ENCODE measurements at places on chromosomes 1 and 21.

DNA sequence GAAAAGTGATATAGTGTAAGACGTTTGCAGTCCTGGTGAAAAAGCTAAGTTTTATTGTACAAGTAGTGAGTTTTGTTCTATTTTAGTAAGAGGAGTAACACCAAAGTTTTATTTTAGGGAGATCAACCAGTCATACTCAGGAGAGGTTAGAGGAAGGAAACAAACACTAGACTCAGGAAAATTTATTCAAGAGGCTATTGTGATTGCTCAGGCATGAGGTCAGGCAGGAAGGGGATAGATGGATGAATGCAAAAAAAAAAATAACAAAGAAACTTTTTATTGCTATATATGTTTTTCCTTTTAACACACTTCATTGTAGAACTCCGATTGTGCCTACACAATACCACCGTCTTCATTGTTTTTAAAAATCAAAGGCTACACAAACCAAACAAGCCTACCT is 189.0 kb downstream of the LYPLAL1 start:
- DNase-seq: no peak

DNA sequence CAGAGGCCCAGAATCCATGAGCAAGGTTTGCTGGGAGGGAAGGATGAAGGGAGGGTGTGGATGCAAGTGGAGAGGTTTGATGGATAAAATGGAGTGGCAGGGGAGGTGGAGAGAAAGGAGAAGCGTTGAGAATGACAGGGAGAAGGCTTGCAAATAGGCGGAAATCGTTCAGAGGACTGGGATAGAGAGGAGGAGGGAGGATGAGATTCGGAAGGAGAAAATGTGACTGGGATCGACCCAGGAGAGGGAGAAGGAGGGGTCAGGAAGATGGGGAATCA is 376 bp downstream of the AVPR1B start:
- no peak for DNase-seq

GRCh38 chr1:50048791-50049190 is 25.0 kb upstream of the AGBL4 start:
- DNase-seq: no peak

GRCh38 chr1:210031473-210031872 is 93.5 kb downstream of the SYT14 start:
- no peak for DNase-seq

DNA sequence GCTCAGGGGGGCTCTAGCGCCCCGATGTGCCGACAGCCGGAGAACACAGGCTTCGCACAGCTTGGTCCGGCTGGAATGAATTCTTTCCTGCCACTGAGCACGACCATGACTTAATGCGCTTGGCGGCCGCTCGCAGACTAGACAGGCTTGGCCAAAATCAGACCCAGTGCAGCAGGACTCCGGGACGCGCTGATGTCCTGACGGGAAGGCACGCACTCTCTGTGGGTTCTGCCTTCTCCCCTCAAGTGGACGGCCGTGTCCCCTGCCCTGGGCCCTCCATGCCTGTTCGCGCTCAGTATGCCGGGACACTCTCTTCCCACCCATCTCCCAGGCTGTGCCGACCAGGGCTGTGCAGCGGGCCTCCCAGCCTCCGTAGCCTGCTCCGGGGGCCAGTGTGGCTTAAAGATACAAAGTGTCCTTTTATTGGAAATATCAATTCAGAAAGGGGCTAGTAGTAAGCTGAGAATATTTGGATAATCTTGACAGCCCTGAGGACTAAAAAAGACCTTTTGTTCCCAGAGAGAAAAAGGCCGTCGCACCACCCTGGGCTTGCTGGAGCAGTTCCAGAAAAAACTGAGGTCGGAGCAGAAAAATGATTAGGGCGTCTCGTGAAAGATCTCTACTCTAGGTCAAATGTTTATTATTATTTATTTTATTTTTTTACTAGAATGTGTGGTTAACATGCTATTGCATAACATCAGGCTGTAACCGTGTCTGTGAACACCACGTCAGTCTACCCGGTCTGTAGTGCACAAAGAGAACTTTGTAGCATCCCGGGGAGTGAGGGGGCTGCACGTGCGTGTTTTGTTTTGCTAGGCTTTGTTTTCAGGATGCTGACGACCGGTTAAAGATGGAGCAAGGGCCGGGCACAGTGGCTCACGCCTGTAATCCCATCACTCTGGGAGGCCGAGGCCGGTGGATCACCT is 88.1 kb upstream of the ARHGEF16 start:
- DNase-seq: no peak

GRCh38 chr1:22241250-22241649 is 98.4 kb upstream of the WNT4 start:
- DNase-seq: no peak

DNA sequence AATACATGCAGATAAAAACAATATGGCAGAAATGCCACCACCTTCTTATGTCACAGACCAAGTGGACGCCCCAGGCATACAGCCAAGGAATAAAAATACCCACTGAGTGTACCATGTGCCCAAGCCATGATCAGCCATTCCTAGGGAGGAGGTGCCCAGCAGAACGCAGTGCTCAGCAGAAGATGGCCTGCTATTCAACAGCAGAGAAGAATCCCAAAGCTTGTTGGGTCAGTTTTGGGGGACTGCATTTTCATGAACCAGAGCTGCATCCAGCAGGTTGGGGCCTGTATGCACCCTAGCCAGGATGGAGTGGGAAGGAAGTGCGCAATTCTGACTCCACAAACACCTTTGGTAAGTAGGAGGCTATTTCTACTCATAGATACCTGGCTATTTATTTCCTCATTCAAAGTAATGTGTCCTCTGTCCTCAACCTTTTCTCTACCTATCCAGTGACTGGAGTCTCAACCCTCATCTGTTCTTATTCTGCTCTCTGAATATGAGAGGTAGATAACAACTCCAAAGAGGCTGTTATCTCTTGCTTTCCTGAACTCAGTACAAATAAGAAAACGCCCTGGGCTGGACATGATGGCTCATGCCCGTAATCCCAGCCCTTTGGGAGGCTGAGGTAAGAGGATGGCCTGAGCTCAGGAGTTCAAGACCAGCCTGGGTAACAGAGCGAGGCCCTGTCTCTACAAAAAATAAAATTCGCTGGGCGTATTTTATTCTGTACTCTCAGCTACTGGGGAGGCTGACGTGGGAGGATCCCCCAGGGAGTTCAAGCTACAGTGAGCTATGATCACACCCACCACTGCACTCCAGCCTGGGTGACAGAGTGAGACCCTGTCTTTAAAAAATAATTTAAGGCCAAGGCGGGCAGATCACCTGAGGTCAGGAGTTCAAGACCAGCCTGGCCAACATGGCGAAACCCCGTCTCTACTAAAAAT is 2.5 kb upstream of the PLEKHM2 start:
- DNase-seq: no peak
